WERI-Rb-1 (cell line): ENCODE measurements at places on chromosomes 1 and 21.

DNA sequence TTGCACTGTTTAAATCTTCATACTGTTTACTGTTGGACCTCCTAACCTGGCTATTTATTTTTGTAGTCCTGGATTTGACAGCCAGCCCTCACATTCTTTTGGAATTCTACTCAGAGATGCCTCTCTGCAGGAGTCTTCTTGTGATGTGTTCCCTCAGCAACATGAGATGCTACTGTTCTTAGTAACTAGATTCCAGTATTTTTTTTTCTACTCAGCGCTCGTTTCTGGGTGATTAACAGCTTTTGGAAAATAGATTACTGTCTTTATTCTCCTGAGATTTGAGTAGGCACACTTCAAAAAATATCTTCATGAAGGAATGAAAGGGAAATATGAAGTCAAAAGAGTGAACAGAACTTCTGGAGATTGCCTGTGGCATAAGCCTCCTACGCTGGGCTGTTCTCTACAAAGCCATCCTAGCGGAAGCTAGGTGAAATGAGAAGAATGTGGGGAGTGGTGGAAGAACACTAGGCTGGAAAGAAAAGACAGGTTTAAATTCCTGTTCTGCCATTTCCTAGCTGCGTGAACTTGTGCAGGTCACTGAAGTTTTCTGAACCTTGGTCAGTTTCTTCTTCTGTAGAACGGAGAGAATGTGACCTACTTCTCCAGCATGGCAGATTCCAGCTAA is 75.9 kb downstream of the LRRC8C start:
- DNase-seq, result no peak

DNA sequence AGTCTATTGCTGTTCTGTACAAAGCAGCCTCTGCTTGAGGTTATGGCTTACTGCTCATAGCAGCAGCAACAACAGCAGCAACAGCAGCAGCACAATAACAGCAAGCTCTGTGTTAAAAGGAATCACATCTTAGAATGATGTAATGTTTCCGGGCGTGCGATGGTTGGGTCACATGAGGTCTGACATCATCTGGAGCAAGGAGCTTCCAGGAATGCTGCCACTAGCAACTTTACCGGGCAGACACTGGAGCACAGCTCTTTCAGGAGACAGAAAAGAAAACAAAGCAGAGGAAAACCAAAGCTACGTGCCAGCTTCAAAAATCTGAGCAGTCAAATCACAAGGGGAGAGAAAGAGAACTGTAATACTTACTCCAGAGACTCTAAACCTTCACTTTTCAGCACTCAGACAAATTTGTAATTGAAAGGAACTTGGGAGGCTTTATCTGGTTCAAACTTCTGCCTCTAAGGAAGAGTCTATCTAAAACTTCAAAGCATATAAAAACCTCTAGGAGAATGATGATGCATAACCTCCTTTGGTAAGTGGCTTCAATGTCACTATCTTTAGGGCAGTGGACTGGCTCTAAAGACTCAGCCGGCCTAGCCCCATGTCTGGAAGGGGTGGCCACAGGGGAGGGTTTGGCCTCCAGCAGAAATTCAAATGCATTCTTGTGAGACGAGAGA is 28.3 kb upstream of the RAB3GAP2 start:
- peak; percentile 39 for DNase-seq

DNA sequence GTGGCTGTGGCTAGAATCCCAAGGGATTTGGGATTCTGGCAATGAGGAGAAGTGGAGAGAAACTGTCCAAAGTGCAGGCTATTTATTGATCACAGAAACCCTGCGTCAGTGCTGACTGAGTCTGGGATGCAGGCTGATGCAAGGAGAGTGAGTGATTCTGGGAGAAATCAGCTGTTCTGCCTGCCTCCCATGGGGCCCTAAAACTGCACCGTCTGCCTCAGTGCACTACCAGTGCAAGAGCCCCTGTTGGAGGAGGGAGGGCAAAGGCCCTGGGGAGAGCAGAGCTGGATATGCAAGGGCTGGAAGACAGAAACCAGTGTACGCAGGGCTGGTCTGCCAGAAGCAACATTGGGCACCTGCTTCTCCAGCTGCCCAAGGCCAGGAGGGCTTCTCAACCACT is 42.6 kb downstream of the C1orf198 start:
- no peak for DNase-seq

DNA sequence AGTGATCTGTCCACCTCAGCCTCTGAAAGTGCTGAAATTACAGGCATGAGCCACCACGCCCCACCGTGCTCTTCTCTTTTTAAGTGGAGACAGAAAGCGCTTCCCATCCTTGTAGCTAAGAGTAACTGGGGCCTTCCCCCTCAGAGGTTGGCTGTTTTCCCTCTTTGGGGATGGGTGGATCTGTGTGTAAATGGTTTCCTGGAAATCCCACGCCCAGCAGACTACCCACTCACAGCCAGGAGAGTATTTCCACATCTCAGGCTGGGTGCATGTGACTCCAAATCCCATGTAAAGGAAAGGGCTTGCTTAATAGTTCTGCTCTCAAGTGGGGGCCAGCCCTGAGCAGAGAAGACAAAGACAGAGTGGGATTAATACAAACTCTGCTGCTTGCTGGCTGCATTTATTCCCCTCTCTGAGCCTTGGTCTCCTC is 19.6 kb upstream of the TCEA3 start:
- no peak for DNase-seq

GRCh38 chr1:223216531-223217205 is 73.6 kb upstream of the TLR5 start:
- DNase-seq, result no peak

DNA sequence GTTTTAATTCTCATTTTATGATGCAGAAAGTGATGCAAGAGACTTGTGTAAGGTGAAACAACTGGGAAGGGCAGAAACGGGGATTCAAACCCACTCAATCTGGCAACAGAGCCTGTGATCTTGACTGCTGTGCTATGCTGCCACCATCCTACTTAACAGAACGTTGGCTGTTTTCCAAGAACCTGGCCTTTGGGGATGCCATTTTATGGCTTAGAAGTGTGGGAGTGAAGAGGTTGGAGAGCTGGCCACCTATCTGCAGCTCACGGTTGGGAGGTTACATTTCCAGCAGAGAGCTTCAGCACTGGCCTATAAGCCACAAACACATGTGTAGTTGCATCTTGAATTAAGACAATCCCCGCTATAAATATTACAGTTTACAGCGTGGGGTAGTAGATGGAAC is 235.3 kb downstream of the PRDM2 start:
- no peak for DNase-seq

GRCh38 chr1:46523496-46524353 is 27.7 kb downstream of the KNCN start:
- DNase-seq, result peak; percentile 57

DNA sequence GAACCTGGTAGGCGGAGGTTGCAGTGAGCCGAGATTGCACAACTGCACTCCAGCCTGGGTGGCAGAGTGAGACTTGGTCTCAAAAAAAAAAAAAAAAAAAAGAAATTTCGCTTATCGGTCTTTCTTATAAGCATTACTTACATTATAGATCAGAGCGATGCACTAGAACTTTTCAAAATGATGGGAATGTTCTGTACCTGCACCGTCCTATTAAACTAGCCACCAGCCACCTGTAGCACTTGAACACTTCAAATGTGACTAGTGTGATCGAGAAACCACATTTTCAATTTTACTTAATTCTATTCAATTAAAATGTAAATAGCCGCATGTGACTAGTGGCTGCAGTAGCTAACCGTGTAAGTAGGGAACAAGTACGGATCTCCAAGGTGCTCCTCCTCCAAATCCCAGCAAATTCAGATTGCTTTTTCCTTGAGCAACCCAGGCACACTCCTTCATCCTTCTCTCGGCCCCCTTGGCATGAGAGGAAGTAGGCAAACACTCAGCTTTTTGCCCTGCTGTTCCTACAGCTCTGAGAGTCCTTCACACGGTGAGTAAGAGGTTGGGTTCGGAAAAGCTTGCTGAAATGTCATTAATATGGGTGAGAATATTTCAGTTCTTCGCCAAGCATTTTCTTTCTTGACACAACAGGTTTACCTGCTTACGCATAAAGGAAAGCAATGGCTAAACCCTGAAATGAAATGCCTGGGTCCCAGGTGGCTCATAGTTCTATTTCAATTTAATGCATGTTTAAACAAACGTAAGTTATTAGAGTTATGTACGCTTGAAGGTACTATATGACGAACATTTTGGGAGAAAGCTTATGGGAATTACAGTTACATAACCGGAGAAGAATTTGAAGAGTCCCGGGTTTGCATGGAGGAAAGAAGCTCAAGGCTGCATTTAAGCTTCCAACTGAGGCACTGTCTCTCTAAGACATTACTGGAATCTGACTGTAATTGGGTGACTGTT is 69.5 kb upstream of the HUNK start:
- no peak for DNase-seq

GRCh38 chr1:156268336-156268735 is 14.3 kb downstream of the SMG5 start:
- DNase-seq, result no peak

DNA sequence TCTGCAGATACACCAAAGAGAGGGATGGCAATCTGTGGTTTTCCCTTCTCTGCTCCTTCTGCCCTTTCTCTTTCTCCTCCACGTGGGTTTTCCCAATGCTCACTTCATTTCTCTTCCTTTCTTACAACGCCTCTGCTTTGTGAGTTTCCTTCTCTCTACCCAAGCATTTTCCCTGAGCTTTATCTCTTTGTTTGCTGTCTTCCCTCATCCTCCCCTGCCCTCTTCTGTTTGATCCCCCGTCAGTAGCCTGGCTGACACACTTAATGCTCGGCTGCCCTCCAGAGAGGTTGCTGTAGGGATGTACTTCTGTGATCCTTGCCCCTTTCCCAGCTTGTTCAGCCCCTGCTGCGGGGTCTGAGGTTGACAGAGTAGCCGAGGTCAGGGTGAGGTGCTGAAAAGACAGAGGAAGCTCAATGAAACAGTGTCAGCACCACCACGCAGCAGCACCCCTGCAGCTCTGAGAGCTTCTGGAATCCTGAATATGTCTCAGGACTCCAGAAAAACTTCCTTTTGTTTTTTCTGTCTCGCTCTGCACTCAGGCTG is 6.0 kb downstream of the EDARADD start:
- no peak for DNase-seq

- DNase-seq, result no peak
Measured at GRCh38 chr1:29708796-29709703, 472.7 kb downstream of the PTPRU start.

GRCh38 chr1:109047339-109047738 is 5.4 kb upstream of the WDR47 start:
- DNase-seq, result no peak

GRCh38 chr21:42601656-42602055 is 51.8 kb upstream of the PDE9A start:
- DNase-seq, result no peak
